Right hindlimb (tissue), 1 donor: ENCODE measurements at places on chromosomes 3 and 15.
A peak's percentile ranks its signal among the peaks of the same experiment; 100 is the strongest.

DNA sequence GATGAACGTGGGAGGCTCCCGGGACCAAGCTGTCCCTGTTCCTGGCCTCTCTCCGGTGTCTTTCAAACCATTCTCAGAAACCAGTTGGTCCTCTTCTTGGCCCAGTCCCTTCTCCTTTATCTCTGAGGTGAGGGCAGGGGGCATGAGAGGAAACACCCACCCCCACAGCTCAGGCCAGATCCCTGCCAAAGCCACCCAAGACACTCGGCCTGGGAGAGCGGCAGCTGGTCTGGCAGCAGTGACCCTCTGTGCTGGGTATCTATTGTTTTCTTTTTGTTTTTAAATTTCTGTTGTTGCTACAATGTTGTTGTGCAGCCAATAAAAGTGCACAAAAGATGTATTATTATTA lies 27.3 kb downstream of the ACSBG1 start:
- DNase-seq: no peak

GRCh38 chr3:119500901-119501300 lies 2.6 kb downstream of the TIMMDC1 start:
- no peak for DNase-seq

GRCh38 chr3:32751377-32751776 lies 66.4 kb downstream of the CNOT10 start:
- no peak for DNase-seq

- peak; percentile 34 for DNase-seq
These were observed 996.5 kb downstream of the TUSC7 start for GRCh38 chr3:117706037-117706436.

- no peak for DNase-seq
These were observed 292.8 kb upstream of the ZNF717 start for GRCh38 chr3:76078101-76078500.

GRCh38 chr3:1587426-1587825 lies 494.6 kb downstream of the CNTN6 start:
- no peak for DNase-seq

GRCh38 chr3:172138193-172138537 lies 98.8 kb downstream of the FNDC3B start:
- DNase-seq: no peak

GRCh38 chr15:91186904-91187656 lies 87.0 kb downstream of the SV2B start:
- no peak for DNase-seq

GRCh38 chr3:18411541-18411940 lies 13.6 kb downstream of the SATB1 start:
- no peak for DNase-seq

- DNase-seq: no peak
These were observed 12.0 kb upstream of the RTP3 start for GRCh38 chr3:46485779-46486175.

DNA sequence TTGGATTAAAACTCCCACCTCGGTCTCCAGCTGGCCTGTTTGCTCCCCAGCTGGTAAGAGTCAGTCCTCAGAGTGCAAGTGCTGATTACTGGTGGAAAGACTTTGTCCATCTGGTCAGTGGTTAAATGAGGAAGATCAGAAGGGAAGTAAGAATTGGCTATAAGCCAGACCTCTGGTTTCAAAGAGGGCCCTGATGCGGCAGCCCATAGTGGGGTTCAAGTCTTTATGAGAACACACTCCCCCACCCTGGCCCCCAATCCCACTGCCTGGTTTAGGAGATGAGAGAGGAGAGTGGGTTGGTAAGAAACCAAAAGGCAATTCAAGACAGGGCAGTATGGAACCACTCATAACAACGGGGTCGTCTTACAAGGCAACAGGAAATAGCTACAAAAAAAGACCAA lies 65.0 kb downstream of the FRMD4B start:
- peak; percentile 33 for DNase-seq

DNA sequence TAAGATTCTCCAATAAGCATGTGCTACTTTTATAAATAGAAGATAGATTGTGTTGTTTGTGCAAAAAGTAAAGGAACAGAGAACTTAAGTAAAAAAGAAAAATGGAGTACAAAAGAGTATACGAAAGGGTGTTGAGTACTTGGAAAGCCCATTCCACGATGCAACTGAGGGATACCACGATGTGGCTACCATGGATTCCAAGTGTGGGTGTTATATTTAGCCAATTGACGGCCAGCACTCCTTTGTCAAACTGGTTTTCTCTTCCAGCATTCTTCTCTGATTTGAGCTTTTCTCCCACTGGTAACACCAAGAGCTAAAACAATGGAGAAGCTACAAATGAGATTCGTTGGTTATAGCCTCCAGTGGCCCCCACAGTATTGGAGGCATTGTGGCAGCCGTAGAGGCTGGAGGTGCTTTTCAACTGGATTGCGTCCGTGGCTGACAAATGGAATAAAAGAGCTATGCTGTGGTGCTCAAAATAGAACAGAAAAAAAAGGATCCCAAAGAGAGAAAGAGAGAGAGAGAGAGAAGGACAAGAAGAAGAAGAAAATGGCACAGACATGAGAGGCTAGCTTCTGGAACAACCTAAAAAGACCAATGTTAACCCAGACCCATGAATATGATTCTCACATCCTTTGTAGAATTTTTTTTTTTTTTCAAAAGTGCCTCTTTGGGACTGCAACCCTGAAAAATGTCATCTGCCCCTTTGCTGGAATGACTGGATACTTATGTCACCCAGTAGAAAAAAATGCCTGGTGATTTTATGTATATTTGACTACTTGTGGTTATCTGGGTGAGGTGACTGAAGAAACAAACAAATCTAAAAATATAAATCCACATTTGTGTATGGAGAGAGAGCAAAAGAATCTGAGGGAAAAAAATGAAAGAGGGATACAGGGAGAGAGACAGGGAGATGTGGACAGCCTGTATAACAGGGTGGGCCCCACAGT lies 345.1 kb downstream of the RORA start:
- no peak for DNase-seq

DNA sequence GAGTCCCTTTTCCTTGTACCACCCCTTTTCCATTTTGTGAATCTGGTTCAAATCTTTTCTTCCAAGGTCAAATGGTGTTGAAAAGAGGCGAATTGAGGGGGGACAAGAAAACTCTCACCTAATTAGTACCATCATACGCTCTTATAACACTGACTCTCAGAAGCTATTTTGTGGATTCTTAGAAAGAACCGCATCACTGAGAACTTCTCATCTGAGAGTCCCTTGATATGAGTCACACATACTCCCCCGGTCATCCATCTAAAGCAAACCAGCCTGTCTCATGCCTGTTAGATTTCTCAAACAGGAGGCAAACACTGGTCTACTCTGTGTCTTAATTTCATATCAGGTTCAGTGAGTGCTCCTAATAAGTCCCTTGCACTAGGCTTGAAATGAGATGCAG lies 76.5 kb upstream of the SPRED1 start:
- no peak for DNase-seq

- DNase-seq: peak; percentile 37
These were observed 194.7 kb downstream of the SQOR start for GRCh38 chr15:45829336-45830153.

DNA sequence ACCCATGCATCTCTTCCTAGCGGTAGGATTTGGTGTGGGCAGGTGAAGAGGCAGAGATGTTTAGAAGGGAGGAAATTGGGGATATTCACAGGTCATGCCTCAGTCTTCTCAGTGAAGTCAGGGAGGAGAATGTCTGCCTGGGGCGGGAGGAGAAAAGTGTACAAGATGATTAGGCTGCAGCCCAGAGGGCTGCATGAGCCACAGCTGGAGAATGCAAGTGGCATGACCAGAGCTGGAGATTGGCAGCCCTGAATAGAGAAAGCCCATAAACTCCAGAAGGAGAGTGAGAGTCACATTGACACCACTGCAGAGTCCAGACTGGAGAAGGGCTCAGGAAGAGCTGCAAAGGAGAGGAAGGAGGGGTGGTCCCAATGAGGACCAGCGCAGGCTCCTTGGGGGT lies 22.6 kb downstream of the PDHB start:
- DNase-seq: no peak

DNA sequence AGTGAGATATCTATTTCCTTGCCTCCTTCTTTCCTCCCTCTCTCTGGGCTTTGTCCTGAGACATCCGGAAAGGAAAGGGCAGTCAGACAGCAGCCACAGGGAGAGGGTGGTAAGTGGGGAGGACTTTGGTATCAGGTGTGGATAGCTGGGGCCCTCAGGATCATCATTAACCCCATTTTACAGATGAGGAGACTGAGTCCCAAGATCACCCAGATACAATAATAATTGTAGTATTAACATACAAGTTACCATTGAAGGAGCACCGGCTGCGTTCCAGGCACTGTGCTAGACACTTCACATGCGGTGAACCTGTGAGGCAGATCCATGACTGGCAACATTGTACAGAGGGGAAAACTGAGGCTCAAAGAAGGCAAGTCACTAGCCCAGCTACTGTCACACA lies 15.2 kb upstream of the LINGO1 start:
- no peak for DNase-seq

- DNase-seq: no peak
These were observed 66.7 kb upstream of the GCSAM start for GRCh38 chr3:112199622-112200316.

- DNase-seq: no peak
These were observed 881.3 kb upstream of the NR2F2 start for GRCh38 chr15:95449230-95449628.

DNA sequence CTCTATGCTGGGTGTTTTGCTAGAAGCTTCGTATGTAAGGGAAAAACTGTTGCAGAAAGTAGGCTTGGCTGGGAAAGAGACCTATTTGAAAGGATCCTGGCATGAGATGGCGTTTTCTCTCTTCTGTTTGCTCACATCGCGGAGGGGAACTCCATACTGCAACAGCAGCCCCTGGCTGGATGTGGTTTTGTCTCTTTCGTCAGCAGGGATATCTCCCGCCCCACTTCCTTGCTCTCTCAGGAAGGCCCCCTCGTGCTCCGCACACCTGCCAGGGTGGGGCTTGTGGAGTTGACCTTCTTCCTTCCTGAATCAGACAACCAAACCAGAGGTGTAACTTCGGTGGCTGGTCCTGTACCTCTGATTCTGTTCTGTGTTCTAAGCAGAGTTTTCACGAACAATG lies 26.4 kb upstream of the MYZAP start:
- no peak for DNase-seq

GRCh38 chr15:100987143-100987542 lies 68.0 kb downstream of the LRRK1 start:
- no peak for DNase-seq

DNA sequence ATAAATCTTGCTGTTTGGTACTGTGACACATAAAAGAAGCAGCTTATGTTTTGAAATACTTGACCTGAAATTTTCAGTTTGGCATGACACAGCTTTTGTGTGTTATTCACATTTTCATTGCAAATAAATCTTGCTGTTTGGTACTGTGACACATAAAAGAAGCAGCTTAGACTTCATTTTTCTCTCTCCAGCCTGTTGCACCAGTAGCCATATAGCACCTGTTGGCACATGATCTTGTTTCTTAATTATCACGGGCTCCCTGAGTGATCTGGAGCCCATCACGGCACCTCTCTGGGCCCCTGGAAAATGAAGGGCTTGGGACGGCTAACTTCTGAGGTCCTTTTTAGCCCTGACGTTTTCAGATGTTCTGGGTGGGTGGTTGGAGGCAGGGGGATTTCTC lies 77.4 kb upstream of the SLCO3A1 start:
- DNase-seq: no peak

- DNase-seq: no peak
These were observed 17.5 kb downstream of the SENP8 start for GRCh38 chr15:72135719-72136118.

- DNase-seq: no peak
These were observed 25.8 kb upstream of the RSL24D1 start for GRCh38 chr15:55222588-55222987.
